Non-pigmented ciliary epithelial cell (primary cell): ENCODE measurements at places on chromosomes 1 and 21.

- DNase-seq, result peak; percentile 58
Measured at GRCh38 chr1:226708342-226708780, 30.7 kb downstream of the ITPKB start.

DNA sequence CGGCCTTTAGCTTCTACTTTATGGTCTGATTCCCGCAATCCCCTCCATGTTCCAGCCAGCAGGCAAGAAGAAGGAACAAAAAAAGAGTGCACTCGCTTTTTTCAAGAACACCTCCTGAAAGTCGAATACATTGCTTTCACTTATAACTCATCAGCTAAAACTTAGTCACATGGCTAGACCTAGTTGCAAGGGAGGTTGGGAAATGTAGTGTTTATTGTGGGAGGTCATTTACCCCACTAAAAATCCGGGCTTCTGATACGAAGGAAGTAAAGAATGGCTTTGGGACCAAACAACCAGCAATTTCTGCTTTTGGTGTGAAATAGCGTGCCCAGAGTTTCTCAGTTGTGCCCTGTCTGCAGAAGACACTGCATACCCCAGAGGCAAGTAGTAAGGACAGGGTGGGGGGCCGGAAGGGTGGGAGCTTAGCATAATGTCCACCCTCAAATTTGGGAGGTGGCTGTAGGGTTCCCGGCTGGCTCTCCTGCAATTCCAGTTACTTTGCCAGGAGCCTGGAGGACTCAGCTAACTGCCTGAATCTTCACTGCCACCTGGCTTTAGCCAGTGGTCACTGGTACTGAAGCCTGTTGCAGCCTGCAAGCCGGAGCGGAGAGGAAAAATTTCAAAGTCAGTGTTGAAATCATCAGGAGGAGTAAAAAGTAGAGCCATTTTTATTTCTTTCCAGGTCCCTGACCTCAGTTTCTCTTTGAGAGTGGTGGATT lies 57.7 kb upstream of the F3 start:
- no peak for DNase-seq

GRCh38 chr1:94324178-94324544 lies 86.8 kb upstream of the ARHGAP29 start:
- no peak for DNase-seq

GRCh38 chr1:50109647-50110075 lies 941 bp downstream of the ELAVL4 start:
- no peak for DNase-seq

GRCh38 chr1:240575981-240576662 lies 35.8 kb downstream of the GREM2 start:
- DNase-seq, result peak; percentile 38

DNA sequence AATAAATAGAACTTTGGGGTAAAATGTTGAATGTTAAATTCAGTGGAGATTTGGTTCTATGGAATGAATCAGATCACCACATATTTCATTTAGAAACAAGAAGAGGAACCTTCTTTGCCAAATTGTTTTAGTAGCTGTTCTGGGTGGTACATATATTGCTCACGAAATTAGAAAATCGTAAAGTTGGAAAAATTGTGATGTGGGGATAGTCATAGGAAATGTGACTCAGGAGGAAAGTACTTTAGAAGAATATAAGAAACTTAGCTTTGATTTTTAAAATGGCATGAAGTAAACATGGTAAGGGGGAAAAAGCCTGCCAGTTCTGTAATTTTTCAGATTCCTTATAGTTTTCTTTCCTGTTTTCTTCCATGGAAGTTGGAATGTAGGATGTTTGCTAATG lies 27.4 kb downstream of the RRP15 start:
- no peak for DNase-seq

DNA sequence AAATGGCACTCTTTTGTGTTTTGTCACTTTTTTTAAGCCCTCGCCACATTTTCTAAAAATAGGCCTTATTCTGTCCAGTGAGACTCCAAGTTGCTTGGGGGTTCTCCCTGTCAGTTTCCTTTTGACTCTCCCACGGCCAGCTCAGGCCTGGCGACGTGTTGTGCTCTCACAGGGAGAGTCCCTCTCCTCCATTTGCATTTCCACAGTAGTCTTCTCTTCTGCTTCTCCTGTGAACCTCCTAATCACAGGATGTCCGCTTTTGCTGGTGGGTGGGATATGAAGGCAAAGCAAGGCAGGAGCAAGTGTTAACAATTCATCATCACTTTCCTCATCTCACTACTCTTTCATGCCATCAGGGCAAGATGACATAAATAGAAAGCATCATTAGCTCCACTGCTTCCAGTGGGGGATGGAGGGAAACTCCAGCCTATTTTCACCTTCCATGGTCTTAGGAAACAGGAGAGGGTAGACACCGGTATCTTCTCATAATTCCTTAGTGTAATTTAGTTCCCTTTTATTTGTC lies 99.8 kb downstream of the INTS7 start:
- DNase-seq, result no peak

- DNase-seq, result no peak
Measured at GRCh38 chr1:235468004-235468403, 36.2 kb downstream of the B3GALNT2 start.

- no peak for DNase-seq
Measured at GRCh38 chr1:54459726-54460191, 53.6 kb upstream of the SSBP3 start.

DNA sequence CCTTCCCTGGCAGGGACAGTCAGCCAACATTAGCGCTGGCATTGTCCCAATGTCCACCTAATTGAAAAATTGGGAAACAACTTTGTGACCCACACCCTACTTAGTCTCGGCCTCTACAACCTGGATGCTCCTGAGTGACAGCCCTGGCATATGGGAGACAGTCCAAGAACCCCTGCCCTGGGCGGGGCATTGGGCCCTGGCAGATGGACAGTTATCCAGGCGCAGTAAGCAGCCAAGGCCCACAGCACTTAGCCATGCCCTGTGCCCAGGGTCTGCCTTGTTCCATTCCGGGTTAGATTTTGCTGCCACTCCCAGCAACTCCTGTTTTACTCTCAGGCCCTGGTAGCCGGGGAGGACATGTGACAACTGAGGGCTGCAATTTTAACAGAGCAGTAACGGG lies 50.3 kb downstream of the NFASC start:
- DNase-seq, result no peak
